Right hindlimb (tissue), 1 donor: ENCODE measurements at places on chromosomes 4 and X.

- no peak for DNase-seq
Measured at GRCh38 chr4:74167585-74167984, 9.7 kb downstream of the MTHFD2L start.

DNA sequence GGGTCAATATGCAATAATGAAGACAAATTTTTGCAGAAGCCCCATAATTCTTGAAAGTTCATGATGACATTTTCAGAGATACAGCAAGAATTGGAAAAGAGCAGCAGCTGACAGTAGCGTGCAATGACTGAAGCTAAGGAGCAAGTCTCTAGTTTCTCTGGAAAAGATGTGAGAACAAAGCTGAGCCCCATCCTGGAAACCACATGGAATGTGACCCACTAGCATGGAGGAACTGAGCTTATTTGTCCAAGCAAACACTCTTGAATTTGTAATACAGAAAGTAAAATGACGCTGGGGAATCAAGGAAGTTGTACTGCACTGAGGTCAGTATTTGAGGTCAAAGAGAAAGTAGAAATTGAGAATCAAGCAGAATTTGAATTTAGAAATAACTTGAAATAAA is 1447.2 kb downstream of the FSTL5 start:
- DNase-seq: no peak

GRCh38 chrX:49760290-49760890 is 64.6 kb upstream of the PAGE1 start:
- no peak for DNase-seq

- no peak for DNase-seq
Measured at GRCh38 chr4:52546449-52546848, 112.7 kb downstream of the USP46 start.

DNA sequence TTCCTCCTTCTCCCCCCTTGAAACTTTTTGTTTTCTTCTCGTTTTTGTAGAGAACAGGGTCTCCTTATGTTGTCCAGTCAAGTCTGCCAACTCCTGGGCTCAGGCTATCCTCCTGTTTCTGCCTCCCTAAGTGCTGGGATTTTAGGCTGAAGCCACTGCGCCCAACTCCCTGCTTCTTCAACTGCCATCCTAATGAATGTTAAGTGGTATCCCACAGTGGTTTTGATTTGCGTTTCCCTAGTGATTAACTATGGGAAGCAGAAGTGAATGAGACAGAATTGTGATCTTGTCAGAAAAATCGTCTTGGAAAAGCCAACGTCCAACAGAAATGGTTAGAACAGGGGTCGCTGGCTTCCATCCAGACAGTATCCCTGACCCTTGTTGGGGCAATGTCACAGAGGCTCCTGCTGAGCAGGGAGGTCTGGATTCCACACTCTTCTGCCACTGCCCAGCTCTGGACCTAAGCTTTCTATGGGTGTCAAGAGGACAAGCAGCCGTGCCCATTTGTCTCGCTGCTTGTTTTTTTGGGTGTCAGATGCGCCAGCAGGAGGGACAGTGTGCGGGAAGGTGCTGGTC is 869 bp upstream of the ADD1 start:
- DNase-seq: no peak
